ENCODE measurements at places on chromosomes 5 and 9.

- no peak for DNase-seq
Measured at GRCh38 chr9:113600023-113600823, 136.7 kb downstream of the RGS3 start.

GRCh38 chr9:77585335-77585786, 62.8 kb downstream of the GNA14 start:
- no peak for DNase-seq

- no peak for DNase-seq
Measured at GRCh38 chr5:10111571-10111970, 138.1 kb downstream of the ATPSCKMT start.

GRCh38 chr5:105587963-105588662, 2025.5 kb upstream of the NUDT12 start:
- DNase-seq: no peak

- no peak for DNase-seq
Measured at GRCh38 chr9:85685081-85685480, 56.7 kb downstream of the AGTPBP1 start.

GRCh38 chr9:38110476-38110875, 41.4 kb upstream of the SHB start:
- DNase-seq: no peak

- no peak for DNase-seq
Measured at GRCh38 chr5:112865128-112865527, 4.0 kb downstream of the SRP19 start.

DNA sequence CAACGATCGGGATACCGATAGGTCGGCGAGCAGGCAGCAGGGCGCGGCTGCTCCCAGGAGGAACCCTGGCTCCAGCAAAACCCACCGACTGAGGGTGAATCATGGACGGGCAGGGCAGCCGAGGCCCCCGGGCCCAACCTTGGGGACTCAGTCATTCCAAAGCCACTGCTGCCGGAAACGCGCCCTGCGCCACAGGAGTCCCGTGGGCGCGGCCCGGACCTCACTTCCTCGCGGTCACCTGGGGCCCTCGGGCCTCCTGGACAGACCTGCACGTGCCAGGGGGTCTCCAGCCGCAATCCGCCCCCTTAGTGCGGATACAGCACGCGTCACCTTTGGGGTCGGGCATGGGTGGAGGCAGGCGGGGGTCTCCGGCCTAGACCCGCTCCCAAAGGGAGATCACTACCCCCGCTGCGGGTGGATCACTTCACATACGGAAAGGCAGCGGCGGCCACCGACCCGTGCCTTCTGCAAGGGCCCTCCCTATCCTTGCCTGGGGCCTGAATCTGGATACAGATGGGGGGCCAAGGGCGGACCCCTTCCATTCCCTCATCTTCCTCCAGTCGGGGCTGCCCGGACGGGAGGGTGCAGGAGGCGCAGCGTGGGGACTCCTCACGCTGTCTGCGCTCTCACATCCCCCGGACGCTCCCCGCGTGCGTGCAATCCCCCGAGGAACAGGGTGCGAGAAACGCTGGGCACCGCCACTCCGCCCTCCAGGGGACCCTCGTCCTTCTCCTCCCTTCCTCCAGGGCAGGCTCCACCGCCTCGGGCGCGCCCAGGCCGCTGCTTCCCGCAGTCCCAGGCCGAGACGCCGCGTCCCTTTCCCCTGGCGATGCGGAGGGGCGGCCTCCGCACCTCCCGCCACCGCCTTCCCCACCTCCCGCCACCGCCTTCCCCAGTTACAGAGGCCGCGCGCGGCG, 586 bp downstream of the TXN start:
- DNase-seq: peak; percentile 23

DNA sequence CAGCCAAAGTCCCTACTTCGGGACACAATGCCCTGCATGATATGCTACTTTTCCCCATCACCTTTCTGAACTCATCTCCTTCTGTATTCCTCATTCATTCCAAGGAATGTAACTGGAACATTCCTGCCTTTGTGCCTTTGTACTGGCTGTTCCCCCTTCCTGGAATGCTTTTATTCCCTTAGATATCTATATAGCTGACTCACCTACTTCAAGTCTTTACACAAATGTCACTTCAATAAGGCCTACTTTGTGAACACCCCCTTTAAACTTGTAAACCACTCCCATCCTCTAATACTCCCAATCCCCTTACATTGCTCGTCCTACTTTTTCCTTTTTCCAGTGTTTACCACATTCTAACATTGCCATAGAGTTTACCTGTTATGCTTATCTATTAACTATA, 2.4 kb downstream of the NOL6 start:
- no peak for DNase-seq

DNA sequence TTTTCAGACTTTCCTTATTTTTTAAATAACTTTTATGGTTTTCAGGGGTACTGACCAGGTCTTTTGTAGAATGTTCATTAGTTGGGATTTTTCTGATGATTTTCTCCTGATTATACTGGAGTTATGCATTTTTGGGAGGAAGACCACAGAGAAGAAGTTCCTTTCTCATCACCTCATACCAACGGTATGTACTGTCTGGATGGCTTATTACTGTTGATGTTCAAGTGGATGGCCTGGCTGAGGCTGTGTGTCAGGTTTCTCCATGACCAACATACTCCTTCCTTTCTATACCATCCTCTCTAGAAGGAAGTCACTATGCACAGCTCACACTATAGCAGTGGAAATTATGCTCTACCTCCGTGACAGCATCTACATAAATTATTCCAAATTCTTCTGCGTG, 71.1 kb upstream of the NR3C1 start:
- DNase-seq: no peak

DNA sequence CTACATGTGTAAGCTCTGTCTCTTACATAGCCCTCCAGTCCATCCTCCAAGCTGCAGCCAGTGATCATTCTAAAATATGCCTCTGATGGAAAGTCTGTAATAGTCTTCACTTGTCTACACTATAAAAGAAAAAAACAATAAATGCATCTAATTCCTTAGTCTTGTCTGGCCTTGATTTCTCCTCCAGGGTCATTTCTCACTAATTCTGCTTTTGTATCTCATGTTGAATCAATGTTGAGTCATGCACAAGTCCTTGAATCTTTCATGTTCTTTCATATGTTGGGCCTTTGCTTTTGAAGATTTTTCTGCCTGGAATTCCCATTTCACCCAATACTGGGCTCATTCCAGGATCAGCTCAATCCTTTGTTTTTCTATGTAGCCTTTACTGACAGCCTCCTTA, 121.1 kb upstream of the TRIM32 start:
- no peak for DNase-seq

DNA sequence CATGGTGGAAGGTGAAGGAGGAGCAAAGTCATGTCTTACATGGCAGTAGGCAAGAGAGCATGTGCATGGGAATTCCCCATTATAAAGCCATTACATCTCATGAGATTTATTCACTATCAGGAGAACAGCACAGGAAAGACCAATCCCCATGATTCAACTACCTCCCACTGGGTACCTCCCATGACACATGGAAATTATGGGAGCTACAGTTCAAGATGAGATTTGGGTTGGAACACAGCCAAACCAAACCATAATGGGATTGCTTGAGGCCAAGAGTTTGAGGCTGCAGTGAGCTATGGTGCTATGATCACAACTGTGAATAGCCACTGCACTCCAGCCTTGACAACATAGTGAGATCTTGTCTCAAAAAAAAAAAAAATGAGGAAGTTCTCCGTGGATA, 581.8 kb downstream of the TAF11L14 start:
- no peak for DNase-seq

GRCh38 chr5:32508806-32509805, 64.6 kb upstream of the ZFR start:
- DNase-seq: no peak

DNA sequence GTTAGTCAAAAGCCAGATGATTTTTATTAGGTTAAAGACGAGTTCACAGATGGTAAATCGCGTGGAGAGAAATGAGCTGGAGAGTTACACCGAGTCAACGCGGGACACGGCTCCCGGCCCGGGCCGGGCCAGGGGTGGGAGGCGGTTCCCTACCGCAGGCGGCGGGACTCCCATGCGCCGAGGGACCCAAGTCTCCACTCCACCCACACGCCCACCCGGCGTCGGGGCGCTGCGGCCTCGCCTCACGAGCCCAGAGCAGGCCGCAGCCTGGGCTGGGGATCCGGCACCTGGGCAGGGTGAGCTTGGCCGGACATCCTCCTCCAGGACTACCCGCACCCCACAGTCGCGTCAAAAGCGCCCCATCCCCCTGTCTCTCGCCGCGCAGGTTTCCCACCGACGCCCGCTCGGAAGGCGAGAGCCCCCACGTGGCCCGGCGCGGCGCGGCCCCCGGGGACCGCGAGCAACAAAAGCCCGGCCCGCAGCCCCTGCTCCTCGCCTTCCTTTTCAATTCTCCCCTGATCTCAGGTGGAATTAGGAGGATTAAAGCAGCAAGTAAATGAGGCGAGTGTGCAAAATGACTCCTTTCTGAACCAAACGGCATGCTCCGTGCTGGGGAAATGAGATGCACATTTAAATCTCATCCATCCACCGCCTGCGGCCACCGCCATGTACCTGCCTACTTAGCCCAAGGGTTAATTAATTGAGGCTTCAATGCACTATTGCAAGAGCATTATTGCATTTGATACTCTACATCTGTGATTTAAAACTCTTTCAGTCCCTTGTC, 196.5 kb upstream of the TBCA start:
- no peak for DNase-seq

DNA sequence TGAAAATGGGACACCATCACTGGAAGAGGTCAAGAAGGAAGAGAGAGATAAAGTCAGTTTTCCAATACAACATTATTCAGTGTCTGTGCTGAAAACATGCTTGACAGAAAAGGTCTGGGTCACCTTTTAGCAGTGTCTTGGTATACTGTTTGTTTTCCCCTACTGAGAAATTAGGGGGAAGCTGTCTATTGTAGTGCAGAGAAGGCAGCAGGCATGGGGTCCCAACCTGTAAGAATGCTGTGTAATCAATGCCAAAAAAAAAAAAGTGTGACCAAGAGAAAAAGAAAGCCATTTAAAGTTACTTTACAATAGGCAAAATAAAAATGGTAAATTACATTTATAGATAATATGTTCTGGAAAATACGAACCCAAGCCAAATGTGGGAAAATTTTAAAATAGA, 139.3 kb downstream of the RAB3C start:
- DNase-seq: no peak

DNA sequence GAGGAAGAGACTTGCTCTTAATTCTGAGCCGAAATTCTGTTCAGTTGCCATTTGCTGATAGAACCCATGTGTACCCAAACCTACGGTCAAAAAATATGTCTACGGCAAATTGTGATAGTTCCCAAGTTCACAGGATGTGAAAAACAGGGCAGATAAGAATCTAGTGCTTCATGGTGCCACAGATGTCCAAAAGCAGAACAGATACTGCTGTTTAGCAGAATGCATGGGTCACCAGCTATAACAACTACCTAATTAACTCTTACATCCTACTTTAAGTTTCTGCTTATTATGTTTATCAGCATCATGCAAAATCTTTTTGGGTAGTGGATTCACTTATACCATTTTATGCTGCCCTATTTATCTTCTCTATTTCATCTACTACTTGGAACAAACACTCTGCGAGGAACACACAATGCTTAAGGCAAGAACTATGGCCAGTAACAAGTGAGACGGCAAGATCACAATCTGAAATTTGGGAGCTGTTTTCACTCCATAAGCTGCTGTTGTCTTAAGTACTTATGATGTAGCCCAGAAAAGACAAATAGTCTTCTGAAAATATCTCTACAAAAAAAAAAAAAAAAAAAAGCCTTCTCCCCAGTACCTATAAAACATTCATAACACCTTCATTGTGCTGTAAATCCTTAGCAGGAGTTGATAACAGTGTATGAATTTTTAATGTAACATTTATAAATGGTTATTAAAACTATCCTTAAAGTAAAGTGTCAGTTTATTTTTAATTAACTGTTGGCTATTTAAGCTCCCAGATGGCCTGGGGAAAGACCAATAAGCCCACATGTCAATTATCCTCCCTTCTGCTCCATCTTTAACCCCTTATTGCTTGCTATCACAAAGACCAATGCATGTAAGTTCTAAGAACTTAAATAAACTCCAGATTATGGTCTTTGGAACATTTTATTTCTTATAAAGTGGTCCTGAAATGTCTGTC, 232.3 kb downstream of the TLR4 start:
- DNase-seq: no peak

- no peak for DNase-seq
Measured at GRCh38 chr9:136204838-136205706, at the start of gene LHX3. LHX3 (minus strand) TSS chr9:136205128; CDS start chr9:136205012, 116 bp downstream.

DNA sequence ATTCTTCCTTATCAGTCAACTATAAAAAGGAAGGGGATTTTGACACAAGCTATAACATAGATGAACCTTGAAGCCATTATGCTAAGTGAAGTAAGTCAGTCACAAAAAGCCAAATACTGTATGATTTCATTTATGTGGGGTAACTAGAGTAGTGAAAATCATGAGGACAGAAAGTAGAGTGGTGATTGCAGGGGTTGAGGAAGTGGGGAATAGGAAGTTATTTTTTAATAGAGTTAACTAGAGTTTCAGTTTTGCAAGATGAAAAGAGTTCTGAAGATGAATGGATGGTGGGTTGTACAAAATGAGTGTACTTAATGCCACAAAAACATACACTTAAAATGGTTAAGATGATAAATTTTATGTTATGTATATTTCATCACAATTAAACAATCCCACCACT, 65.4 kb upstream of the FAM174A start:
- no peak for DNase-seq

- DNase-seq: no peak
Measured at GRCh38 chr9:134217431-134218210, 53.3 kb upstream of the RNU6ATAC start.

DNA sequence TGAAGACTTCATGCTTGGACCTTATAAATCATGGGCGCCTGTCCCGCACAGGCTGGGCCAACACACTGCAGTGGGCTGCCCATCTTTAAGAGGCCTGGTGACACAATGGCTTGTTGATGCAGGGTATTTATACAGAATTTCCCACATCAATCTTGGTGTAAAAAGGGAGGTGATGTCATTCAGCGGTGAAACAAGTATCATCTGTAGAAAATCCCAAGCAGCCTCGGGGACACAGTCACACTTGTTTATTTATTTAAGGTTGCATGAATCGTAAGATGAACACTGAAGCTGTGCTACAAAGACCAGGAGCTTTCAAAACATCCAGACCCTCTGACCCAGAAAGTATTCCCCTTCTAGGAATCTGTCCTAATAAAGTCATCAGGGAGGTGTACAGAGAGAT, 40.5 kb downstream of the SMIM23 start:
- DNase-seq: no peak

DNA sequence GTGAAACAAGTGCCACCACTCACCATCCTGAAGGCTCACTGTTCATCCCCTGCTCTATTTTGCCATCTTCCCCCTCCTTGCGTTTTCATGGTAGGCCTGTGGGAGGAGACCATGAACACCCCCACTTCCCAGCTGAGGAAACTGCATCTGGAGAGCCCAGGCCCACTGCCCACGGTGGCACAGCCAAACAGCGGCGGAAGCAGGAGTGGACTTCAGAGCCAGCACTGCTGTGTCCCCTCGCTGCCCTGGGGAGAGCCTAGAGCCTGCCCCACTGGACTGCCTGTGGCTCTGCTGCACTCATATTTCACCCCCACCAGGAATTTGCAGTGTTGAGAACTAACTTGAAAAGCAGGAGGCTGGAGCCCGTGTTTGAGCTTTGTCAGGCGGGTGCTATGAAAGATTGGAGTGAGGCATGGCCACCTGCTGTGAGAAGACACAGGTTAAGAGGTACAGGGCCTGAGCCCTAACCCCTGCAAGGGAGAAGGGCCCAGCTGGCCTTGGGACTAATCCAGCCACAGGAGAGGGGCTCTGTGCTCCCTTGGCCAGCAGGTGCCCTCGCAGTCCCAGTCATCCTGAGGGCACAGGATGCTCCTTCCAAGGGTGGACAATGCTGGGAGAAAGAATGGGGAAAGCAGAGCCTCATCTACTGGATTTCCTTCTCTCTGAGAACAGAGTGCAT, 79.0 kb downstream of the MACROH2A1 start:
- no peak for DNase-seq
